ENCODE measurements at places on chromosomes 6 and 20.

GRCh38 chr6:153662982-153663381 is 376.1 kb upstream of the OPRM1 start:
- DNase-seq = no peak

GRCh38 chr6:128097009-128097408 is 196.2 kb upstream of the THEMIS start:
- DNase-seq = no peak

DNA sequence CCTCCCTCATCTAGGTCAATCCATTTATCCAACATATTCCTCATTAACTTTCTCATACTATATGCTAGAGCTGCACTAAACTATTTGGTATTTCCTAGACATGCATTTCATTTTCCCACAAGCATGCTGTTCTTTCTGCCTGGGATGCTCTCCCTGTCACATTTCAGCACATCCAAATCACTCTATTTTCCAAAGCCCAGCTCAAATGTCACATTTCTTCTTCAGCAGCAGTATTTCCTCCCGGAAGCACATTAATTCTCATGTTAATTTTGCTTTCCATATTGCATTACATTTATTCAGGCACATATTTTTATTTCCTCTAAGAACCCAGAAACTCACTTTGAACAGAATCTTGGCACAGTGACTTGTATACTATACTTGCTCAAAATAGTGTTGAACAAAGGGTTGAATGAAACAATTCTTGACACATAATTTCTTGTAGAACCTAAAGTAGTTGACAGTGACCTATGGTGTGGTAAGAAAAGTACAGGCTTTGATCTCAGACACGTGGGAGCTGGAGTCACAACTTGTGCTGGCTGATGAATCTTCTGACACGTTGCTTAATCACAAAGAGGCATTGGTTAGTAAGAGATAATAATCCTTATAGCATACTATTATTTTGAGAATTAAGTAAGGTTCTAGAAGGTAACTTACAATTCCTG is 30.8 kb upstream of the CD2AP start:
- no peak for DNase-seq

DNA sequence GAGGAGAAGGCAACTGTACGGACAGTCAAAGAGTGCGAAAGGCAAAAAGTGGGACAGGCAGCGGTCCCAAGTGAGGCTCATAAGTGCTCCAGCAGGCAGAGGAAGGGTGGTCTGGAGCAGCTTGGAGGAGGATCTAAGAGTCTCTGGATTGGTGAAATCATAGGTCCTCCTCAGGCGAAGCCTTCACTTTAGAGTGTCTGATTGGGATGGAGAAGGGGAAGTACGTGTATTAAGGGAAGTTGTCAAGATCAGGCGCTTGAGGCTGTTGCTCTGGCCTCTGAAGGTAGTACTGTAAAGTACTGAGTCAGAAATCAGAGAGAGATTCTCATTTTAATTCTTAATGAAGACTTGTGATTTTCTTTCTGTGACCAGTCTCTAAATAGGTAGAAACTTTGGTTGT is 185.6 kb downstream of the KIF16B start:
- DNase-seq = no peak

Measured in activated naive CD4-positive, alpha-beta T cell treated with anti-CD3 and anti-CD28 coated beads, Interleukin-2, amount 10 ng/mL, durations not matched to agents 7 days and 5 days (primary cell).